ENCODE measurements at places on chromosomes 1 and 21. TPM values are rescaled to one million over a fixed set of nuclear protein-coding genes. Genes with fewer than 3 reads are reported as not detected.

GRCh38 chr1:66752671-66753371 is 562 bp downstream of the DYNLT5 start:
- H3K27me3 ChIP-seq, result no peaks in the 10 kb centered on the region
- peak overlapping the region; percentile 41 for H3K4me3 ChIP-seq
- peaks cover 26% of the 10 kb centered on the region for H3K4me1 ChIP-seq
- H3K27ac ChIP-seq, result peak overlapping the region; percentile 25

GRCh38 chr21:29829564-29830275 is 110.1 kb downstream of the GRIK1 start:
- H3K36me3 ChIP-seq, result no peaks in the 10 kb centered on the region
- no peak for DNase-seq
- no peak overlapping the region for H3K27ac ChIP-seq
- no peak overlapping the region for H3K4me3 ChIP-seq

DNA sequence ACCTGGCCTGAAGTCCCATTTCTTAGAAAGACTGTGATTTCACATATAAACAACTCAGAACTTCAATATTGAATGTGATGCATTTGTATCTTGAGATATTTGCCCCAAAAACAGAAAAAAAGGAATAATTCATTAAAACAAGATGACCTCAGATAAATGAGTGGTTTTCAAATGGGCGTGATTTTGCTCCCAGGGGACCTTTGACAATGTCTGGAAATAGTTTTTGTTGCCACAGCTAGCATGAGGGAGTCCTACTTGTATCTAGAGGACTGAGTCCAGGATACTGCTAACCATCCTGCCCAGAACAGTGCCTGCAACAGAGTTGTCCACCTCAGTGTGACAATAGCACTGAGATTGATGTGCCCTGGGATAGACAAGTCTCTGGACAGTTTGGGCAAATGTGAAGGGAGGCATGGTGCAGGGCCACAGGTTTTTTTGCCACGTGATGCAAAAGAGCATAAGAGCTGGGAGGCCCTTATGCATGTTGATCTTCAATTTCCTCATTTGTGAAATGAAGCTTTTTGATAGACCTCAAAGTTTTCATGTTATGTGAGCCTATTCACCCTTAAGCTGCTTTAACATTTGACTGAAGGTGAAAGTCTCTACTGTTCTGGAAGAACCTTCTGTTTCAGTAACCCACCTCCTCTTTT is 46.2 kb downstream of the MAP3K7CL start:
- DNase-seq, result no peak
- H3K36me3 ChIP-seq, result no peaks in the 10 kb centered on the region
- H3K27me3 ChIP-seq, result no peaks in the 10 kb centered on the region
- H3K27ac ChIP-seq, result no peak overlapping the region
- no peak overlapping the region for H3K4me3 ChIP-seq

- no peaks in the 10 kb centered on the region for H3K27me3 ChIP-seq
- H3K4me3 ChIP-seq, result no peak overlapping the region
These were observed 11.3 kb upstream of the LRRC8D start for GRCh38 chr1:89809556-89809955.

DNA sequence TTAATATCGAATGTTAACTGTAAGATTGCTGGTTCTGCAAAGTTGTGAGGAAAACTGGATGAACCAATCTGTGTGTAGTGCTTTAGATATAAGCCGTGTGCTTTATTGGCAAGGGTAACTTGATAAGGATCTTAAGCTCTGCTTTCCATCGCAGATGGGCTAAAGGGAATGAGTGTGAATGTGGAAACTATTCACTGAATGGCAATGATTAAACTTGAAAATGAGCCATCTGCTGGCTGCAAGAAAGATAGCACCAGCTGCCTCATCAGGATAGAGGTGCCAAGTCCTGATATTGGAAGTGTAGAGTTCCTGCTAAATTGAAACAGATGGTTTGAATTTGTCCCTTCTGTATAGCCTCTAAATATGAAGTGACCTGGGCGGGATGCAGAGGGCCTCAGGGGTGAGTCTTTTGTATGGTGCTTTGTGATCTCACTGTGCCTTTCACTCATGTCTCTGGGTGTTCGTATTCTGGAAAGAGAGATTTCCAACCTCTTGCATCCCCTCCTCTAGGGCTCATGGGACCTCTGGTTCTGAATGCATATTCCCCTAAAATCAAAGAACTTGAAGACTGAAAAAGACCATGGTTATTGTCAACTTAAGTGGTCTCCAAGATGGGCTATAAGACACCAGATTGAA is 9.2 kb downstream of the FCRL3 start:
- H3K4me3 ChIP-seq, result no peak overlapping the region
- DNase-seq, result peak; percentile 28
- no peaks in the 10 kb centered on the region for H3K27me3 ChIP-seq
- H3K4me1 ChIP-seq, result no peaks in the 10 kb centered on the region

DNA sequence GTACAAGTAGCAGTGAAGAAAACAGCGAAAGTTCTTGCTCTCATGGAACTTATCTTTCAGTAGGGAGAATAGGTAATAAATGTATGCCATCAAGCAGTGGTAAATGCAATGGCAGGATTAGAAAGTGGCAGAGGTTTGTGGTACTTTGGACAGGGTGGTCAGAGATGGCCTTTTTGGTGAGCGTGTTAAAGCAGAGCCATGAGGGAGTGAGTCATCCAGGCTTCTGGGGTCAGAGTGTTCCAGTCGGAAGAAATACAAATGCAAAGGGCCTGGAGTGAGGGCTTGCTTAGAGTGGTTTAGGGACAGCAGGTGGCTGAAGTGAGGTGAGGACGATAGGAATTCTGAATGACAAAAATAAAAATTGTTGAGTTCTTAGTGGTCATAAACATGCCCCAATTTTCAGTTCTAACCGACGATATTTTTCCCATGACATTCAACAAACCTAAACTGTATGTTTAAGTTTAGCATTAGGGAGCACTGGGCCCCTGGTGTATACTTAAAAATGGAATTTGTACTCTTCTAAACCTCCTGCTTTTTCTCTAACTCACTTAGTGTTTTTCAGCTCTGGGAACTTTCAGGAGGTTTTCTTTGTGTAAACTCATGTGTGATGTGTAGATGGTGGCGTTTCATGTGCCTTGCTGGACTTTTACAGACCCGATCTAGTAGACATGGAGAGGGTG is 78.2 kb downstream of the MACF1 start:
- DNase-seq, result no peak
- H3K27me3 ChIP-seq, result no peaks in the 10 kb centered on the region
- no peak overlapping the region for H3K4me3 ChIP-seq
- H3K36me3 ChIP-seq, result peaks cover 39% of the 10 kb centered on the region

GRCh38 chr1:84973498-84974334 is 23.2 kb downstream of the MCOLN2 start:
- no peak for DNase-seq
- H3K27ac ChIP-seq, result no peak overlapping the region
- no peaks in the 10 kb centered on the region for H3K36me3 ChIP-seq
- H3K4me1 ChIP-seq, result no peaks in the 10 kb centered on the region
- H3K27me3 ChIP-seq, result peaks cover 8% of the 10 kb centered on the region

DNA sequence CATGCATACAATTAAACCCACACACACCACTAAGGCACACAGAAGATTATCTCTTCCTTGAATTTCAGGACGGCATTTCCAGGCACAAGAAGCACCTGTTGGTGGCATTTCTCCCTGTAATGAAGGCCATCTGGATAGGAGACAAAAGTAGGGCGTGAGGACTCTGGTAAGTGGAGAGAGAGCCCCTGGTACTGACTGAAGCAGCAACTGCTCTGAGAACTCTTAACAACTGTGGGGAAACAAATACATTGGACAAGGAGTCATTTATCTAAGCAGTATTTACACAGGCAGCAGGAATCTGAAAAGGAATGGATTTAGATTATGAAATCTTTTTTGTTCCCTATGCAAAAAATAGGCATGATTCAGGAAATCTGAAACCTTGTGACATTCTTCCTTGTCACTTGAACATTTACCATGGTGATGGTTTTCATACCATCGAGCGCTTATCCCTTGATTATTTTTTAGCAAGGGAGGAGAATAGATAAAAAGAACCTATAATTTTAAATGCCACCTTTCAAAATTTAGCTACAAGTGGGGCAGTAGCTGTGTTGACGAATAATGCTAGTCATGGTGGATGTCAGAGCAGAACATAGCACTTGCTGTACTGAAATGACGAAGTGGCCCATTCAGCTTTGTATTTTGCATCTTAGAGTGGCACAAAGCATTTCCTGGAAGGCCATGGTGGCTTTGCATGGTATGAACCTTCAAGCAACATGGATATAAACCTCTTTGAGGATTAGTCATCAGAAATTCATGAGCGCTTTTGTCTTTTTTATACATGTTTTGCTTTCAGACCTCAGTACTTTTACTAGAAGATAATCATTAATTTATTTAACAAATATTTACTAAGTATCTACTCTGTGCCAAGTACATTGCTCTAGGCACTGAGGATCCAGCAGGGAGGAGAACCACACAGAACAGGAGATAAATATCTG is 362.0 kb downstream of the ADGRL2 start:
- H3K27me3 ChIP-seq, result no peaks in the 10 kb centered on the region
- no peak for DNase-seq
- H3K4me3 ChIP-seq, result no peak overlapping the region

DNA sequence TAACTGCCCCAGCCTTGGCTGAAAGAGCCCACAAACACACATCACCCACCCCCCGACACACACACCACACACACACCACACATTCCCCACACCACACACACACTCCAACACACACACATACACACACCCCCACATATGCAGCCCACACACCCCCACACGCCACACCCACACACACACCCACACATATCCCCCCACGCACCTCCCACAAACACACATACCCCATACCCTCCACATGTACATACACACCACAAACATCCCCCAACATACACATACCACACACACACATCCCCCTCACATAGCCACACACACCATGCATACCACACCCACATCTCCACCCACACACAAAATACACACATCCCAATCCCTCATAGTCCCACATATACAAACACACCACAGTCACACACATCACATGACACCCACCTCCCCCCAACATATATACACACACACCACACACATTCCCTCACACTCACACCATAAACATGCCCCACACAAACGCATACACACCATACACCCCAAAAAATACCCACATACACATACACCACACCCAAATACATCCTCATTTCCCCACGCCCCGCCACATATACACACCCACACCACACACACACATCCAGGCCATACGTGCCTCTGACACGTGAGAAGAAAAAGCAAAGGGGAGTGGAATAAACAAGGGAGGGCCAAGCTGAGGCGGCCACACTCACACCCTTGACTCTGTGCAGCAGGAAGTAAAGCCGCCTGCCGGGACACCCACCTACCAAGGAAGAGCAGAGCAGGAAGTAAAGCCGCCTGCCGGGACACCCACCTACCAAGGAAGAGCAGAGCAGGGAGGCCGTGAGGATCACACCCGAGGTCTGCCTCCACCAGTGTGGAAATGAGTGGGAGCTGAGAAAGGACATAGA is 53.7 kb downstream of the HSF2BP start:
- no peaks in the 10 kb centered on the region for H3K27me3 ChIP-seq
- peaks cover 16% of the 10 kb centered on the region for H3K4me1 ChIP-seq
- no peak overlapping the region for H3K4me3 ChIP-seq
- no peak overlapping the region for H3K27ac ChIP-seq
- no peaks in the 10 kb centered on the region for H3K36me3 ChIP-seq
- no peak for DNase-seq

DNA sequence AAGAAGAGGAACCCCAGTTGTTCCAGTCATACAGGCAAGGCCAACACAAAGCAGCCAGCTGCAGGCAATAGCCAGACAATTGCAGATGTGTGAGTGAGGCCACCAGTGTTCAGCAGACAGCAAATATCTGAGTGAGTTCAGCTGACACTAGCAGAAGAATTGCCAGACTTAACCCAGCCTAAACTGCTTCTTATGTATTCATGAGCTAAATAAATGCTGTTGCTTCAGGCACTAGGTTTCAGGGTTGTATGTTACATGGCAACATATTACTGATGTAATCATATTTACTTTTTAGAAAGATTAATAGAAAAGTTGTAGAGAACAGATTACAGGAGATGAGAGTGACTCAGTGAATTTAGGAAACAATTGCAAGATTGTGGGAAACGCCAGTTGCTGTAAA is 129.8 kb upstream of the CHODL start:
- H3K4me3 ChIP-seq, result no peak overlapping the region
- H3K27ac ChIP-seq, result no peak overlapping the region
- no peaks in the 10 kb centered on the region for H3K36me3 ChIP-seq
- H3K4me1 ChIP-seq, result no peaks in the 10 kb centered on the region

FALEC gene
- polyA plus RNA-seq, result not detected

FAM72D gene
- 1.2 TPM for polyA plus RNA-seq

SPRR1A gene
- not detected for polyA plus RNA-seq

NBPF3 gene
- 3.3 TPM for polyA plus RNA-seq

S100A9 gene
- not detected for polyA plus RNA-seq

CLCA4 gene
- not detected for polyA plus RNA-seq

PCSK9 gene
- polyA plus RNA-seq, result 0.32 TPM

TCHH gene
- polyA plus RNA-seq, result not detected

IL19 gene
- not detected for polyA plus RNA-seq

CDC7 gene
- 3.9 TPM for polyA plus RNA-seq

TPTE gene
- not detected for polyA plus RNA-seq
